Frontal cortex (tissue), 4 donors: ENCODE measurements at places on chromosomes 1 and 21. TPM values are rescaled to one million over a fixed set of nuclear protein-coding genes. Genes with fewer than 3 reads are reported as not detected.

- no peak for DNase-seq
These were observed 138.4 kb downstream of the NOS1AP start for GRCh38 chr1:162207862-162208261.

DNA sequence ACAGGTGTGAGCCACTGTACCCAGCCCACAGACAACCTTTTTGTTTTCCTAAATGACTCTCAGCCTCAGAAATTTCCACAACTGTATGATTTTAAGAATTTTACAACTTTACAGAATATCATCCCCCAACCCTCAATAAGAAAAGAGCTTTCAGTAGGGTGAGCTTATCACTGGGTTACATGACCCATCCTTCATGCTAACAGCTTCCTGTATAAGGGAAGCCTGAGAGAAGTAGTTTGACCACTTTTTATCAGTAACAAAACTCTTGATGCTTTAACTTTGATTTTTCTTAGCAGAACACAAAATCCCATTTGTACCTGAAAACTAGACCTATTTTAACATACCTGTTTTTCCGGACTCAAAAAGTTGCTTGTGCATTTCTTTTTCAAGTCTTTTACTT is 9.7 kb upstream of the MYBPHL start:
- DNase-seq, result no peak

DNA sequence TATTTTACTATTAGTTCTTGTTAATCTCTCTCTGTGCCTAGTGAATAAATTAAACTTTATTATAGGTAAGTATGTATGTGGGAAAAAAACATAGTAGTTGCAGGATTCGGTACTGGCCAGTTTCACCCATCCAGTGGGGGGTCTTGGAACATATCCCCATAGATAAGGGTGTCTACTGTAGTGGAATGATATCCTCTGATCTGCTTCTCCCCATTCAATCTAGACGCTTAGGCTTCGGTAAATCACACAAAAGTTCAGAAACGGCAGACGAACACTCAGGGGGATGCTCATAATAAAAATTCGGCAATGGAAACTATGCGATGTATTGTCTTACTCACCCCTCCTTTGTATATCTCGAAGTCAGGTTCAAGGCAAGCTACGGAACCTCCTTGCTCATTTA is 232.9 kb upstream of the COA6 start:
- DNase-seq, result no peak

SPRR2B gene
- total RNA-seq, result not detected

C1orf87 gene
- not detected for total RNA-seq
